ENCODE measurements at places on chromosomes 4 and X.
A peak's percentile ranks its signal among the peaks of the same experiment; 100 is the strongest.

DNA sequence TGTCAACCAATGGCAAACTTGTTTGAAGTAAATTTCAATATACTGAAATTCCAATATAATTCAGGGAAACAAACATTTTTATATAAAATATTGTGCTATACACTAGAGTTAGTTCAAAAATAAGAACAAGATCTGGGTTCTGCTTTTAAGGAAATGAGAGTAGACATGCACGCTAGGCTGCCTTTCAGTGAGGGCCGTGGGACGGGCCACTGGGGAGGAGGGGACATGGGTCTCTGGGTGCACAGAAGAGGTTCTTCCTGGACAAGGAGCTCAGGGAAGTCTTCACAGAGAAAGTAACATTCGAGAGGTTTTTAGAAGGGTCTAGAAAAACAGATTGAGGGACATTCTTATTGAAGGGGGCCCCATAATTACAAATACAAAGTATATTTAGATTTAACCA, 64.4 kb downstream of the SHROOM3 start:
- no peak for DNase-seq

GRCh38 chr4:159376289-159376688, 273.4 kb downstream of the RAPGEF2 start:
- no peak for DNase-seq

DNA sequence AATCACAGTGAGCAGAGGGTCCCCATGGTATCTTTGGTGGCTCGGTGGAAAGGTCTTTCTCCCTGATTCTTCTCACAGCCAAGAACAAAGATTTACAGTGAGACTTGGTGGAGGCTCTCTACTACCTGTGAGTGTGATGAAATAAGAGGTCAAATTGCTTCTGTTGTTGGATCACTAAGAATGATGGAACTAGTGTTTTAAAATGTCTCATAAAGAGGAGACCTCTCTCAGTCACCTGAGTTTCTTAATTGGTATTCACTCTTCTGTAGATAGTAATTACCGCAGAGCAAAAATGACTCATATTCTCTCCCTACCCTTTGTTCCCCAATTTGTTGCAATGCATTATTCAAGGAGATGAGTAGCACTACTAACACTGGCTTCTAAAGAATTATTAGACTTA, 100.9 kb upstream of the TBC1D9 start:
- no peak for DNase-seq

GRCh38 chr4:74632634-74633033, 161.7 kb downstream of the BTC start:
- DNase-seq = no peak

GRCh38 chr4:40262077-40262528, 65.3 kb downstream of the RHOH start:
- DNase-seq = no peak

- DNase-seq = no peak
Measured at GRCh38 chrX:130173190-130173895, 1.6 kb downstream of the RAB33A start.

GRCh38 chr4:70874268-70875156, 27.7 kb upstream of the MOB1B start:
- no peak for DNase-seq

DNA sequence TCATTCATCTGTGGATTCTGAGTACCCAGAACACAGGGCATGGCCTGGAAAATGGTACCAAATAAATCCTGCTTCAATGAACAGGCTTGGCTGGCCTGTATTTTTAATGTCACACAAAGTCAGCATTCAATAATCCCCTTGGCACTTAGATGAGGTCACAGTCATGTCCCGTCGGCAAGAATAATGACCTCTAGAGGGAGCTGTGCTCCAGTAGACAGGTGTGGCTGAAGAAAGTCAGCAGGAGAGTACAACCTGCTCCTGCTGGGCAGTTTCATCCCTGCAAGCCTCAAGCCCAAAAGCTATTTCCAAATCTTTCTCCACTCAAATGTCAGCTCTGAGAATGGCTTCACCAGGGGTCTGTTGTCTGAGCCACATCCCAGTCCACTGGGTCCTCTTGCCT, 404.0 kb upstream of the F9 start:
- DNase-seq = no peak

GRCh38 chr4:132737344-132737743, 411.8 kb upstream of the PCDH10 start:
- DNase-seq = no peak

GRCh38 chr4:54566608-54567007, 91.1 kb upstream of the KIT start:
- no peak for DNase-seq

- DNase-seq = no peak
Measured at GRCh38 chr4:184200296-184200695, 17.4 kb downstream of the ENPP6 start.

- DNase-seq = no peak
Measured at GRCh38 chrX:78024349-78025059, 55.1 kb upstream of the PGAM4 start.

GRCh38 chr4:74133786-74134499, 24.0 kb upstream of the MTHFD2L start:
- peak; percentile 66 for DNase-seq

DNA sequence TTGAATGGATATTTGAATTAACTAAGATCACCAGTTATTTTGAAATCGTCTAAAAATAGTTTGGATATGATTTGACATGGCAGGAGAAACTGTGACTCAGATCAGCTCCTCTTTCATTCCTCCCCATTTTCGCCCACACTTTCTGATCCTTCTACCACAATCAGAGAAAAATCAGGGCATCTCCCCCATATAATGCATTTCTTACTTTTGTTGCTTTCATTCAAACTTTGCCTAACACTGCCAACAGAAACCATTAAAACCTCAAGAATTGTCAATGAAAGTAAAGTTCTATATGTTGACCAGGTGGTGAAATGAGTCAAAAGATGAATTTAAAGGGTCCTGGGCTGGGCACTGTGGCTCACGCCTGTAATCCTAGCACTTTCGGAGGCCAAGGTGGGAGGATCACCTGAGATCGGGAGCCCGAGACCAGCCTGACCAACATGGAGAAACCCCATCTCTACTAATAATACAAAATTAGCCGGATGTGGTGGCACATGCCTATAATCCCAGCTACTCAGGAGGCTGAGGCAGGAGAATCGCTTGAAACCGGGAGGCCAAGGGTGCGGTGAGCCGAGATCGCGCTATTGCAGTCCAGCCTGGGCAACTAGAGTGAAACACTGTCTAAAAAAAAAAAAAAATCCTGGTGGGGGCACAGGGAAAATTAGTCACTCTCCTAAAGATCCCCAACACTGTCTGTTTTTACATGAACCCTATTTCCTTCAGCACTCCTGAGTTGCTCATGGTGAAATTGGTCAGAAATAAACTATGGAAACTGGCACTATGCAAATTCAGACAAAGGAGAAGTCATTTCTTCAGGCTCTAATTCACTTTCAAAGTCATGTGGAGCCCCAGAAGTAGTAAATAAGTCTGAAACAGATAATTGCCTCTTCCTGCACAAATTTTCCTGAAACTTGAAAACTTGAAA, 122.8 kb upstream of the NOCT start:
- DNase-seq = no peak

GRCh38 chr4:128812442-128813235, 3.1 kb downstream of the JADE1 start:
- DNase-seq = no peak

DNA sequence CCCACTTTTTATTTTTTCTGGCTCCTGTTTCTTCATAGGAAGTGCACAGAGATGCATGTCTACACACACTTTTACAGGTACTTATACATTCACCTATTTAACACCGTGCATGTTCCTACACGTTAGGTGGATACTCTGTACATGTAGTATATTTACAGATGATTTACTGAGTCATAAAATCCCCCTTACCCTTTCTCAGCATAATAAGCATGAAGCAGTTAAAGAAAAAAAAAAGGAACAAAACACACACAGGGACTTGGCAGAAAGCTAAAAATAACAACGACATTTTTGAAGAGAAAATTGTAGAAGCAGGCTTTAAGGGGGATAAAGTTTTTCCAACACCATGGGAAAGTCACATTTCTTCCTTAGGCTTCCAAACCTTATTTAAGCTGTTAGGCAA, 96.4 kb upstream of the IQCM start:
- DNase-seq = no peak

DNA sequence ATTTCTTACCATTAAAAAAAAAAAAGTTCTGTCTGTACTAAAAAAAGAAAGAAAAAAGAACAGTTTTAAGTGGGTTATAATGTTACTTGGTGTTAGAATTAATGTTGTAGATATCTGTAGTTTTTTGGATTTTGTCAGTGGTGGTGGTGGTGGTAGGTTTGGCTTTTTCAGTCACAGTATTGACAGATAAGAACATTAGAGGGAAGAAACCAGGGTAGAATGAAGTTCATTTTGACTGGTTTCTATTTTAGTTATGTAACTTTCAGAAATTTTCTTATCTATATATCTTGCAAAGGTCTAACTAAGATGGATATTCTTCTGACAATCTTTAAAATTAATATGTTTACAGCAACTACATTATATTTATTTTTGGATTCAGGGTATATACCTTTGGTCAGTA, 105.4 kb downstream of the FBXW7 start:
- DNase-seq = no peak

DNA sequence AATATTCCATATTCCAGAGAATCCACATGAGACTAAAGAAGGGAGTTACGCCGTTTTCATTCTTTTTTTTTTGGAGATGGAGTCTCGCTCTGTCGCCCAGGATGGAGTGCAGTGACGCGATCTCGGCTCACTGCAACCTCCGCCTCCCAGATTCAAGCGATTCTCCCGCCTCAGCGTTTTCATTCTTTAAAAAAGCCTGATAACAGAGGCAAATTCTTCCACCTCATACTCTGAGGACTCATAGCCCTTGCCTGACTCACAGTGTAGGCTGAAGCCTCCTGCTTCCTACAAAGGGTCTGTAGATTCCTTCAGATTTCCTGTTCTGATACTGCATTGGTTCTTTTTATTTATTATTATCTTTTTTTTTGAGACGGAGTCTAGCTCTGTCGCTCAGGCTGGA, 210.5 kb downstream of the SH3BGRL start:
- DNase-seq = no peak

DNA sequence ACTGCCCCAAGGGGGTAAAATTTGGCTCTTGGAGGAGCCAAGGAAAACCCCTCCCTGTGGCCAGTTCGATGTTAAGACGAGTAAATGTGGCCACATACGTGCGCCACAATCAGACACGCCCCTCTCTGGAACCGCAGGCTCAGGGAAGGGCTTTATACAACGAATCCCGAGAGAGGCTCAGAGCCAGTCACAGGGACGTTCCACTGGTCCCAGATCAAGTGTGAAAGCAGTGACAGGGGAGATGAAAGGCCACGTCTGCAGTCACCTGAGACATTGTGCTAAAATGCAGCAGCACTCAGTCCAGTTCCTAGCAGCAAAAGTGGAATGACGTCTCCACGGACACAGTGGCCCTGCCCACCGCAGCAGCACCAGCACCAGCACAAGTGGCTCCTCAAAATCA, 68.0 kb downstream of the ACOX3 start:
- DNase-seq = no peak

DNA sequence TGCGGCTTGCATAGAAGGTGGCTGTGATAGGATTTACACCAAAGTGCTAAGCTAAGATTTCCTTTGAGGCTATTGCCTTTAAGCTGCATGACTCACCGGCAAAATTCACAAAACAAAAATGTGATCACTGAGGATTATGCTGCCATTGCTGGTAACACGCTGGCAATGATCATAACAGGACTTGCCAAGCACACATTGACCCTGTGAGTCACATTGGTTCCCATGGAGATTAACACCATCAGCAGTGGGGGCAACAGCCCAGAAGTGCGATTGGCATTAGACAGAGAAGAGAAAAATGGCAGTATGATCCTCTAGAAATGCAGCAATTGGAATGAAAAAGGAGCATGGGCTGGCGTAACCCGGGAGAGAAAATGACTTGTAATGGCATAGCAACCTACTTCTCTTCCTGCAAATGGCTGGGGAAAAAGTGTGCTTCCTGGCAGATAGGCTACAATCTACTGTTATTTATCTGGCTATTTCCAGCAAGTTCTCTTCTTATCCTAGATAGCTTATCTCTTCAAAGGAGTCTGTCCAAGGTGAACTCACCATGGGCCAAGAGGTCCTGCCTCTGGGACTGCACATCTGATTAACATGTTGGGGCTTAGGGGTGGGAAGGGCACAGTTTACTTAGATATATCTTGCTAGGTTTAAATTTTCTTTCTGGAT, 314.2 kb upstream of the IGFBP7 start:
- peak; percentile 86 for DNase-seq

DNA sequence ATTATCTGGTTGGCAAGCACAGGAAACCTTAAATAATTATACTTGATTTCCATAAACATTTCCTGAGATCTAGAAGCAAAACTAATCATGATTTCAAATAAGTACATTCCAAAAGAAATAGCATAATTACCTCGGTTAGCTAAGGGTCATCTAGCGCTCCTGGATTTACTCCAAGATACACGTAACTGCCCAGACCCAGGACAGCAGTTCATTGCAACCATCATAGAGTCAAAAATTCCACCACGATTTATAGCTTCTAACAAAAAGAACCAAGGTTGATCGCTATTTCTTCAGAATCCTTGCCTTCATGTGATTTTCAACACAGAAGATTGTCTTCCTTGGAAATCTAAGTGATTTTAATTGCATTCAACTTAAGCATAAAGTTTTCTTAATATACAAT, 1235.5 kb upstream of the TENM3 start:
- no peak for DNase-seq

- peak; percentile 0 for DNase-seq
Measured at GRCh38 chr4:43132010-43132582, 239.6 kb downstream of the GRXCR1 start.

GRCh38 chr4:61049018-61049417, 151.1 kb upstream of the ADGRL3 start:
- DNase-seq = no peak

- DNase-seq = no peak
Measured at GRCh38 chr4:78145622-78146021, 88.5 kb downstream of the FRAS1 start.

GRCh38 chr4:1756079-1756478, 34.8 kb downstream of the TACC3 start:
- DNase-seq = no peak

- no peak for DNase-seq
Measured at GRCh38 chr4:112176596-112176995, 31.3 kb downstream of the FAM241A start.

GRCh38 chrX:109535578-109535977, 1.1 kb upstream of the NXT2 start:
- DNase-seq = no peak

- no peak for DNase-seq
Measured at GRCh38 chr4:8602686-8603430, 10.3 kb downstream of the CPZ start.

- DNase-seq = no peak
Measured at GRCh38 chr4:187073820-187074219, 350.2 kb upstream of the FAT1 start.

GRCh38 chrX:13752141-13752540, 17.6 kb downstream of the OFD1 start:
- DNase-seq = no peak

- no peak for DNase-seq
Measured at GRCh38 chr4:165201806-165202205, 5.6 kb upstream of the KLHL2 start.

Data from GM04503 (cell line).